PC-3 (cell line): ENCODE measurements at places on chromosomes 13 and 19. TPM values are rescaled to one million over a fixed set of nuclear protein-coding genes. Genes with fewer than 3 reads are reported as not detected.

EXOSC5 gene
- total RNA-seq = 40.8 and 41.5 TPM in 2 replicates

NCAN gene
- total RNA-seq = 0.15 TPM in 1 of 2 replicates, not detected in the other

ZNF816 gene
- total RNA-seq = 7.6 and 10.2 TPM in 2 replicates

DNA sequence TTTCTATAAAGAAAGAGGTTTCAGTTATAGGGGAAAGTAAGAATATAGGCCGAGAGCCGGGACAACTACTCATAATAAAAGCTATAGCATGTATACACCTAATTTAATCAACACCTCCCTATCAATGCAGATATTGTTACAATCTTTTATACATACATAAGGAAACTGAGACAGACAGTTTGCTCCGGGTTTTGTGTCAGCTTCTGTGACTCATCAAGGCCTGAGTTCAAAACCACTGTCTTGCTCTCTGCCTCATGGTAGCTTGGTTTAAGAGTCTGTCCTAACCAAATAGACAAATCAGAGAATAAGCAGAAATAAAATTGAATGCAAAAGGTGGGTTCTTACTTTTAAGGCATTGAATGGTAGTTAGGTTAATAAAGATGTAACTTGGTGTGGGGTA lies 222.9 kb downstream of the GGACT start:
- H3K4me1 ChIP-seq = peaks cover 20% of the 10 kb centered on the region
- no peaks in the 10 kb centered on the region for H3K36me3 ChIP-seq
- no peak for DNase-seq

TEX26 gene
- not detected in 2 replicates for total RNA-seq
